ENCODE measurements at places on chromosomes 2 and 18.

DNA sequence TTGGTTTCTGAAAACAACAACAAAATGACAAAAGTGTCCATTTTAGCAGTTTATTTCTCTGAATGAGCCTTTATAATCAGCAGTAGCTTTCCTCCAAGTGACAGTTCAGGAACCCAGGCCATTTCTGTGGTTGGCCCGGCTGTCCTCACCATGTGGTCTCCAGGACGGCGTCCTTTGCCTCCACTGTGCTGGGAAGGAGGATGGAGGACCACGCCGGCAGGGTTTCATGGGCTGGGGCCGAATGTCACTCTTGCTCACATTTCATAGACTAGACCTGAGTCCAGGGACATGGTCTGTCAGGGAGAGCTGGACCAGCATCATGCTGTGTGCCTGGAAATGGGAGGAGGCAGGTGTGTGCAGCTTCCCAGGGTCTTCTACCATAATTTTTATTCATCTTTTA, 50.9 kb downstream of the ARHGEF4 start:
- DNase-seq: no peak

GRCh38 chr2:231890896-231891513, 35.2 kb downstream of the NPPC start:
- DNase-seq: no peak

DNA sequence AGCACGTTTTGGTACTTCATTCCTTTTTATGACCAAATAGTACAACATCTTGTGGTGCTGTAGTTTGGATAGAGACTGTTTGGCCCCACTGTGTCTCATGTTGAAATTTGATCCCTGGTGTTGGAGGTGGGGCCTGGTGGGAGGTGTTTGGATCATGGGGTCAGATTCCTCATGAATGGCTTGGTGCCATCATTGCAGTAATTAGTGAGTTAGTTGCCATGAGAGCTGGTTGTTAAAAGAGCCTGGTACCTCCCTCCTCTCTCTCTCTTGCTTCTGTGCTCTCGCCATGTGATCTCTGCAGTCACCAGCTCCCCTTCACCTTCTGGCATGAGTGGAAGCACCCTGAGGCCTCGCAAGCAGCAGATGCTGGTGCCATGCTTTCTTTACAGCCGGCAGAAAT, 50.9 kb downstream of the NCAPH start:
- no peak for DNase-seq

DNA sequence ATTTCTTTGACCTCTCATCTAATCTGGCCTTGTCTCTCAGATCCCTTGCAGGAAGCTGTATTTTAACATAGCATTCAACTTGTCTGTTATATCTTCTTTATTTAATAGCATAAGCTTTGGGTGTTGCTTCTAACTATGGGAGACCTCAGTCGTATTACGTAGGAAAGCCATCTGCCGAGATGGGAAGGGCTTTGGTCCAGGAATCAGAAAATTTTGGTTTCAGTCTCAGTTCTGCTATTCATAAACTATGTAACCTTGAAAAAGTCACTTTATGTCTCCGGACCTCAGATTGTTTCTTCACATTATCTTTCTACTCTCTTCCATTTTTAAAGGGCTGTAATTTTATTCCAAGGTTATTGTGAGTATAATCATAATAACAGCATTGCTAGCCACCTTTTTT, 297.7 kb downstream of the SATB2 start:
- no peak for DNase-seq
